Neuronal stem cell (in vitro differentiated cells): ENCODE measurements at places on chromosomes 2 and 18.

GRCh38 chr2:75054296-75054695, 95.9 kb downstream of the POLE4 start:
- DNase-seq, result no peak

DNA sequence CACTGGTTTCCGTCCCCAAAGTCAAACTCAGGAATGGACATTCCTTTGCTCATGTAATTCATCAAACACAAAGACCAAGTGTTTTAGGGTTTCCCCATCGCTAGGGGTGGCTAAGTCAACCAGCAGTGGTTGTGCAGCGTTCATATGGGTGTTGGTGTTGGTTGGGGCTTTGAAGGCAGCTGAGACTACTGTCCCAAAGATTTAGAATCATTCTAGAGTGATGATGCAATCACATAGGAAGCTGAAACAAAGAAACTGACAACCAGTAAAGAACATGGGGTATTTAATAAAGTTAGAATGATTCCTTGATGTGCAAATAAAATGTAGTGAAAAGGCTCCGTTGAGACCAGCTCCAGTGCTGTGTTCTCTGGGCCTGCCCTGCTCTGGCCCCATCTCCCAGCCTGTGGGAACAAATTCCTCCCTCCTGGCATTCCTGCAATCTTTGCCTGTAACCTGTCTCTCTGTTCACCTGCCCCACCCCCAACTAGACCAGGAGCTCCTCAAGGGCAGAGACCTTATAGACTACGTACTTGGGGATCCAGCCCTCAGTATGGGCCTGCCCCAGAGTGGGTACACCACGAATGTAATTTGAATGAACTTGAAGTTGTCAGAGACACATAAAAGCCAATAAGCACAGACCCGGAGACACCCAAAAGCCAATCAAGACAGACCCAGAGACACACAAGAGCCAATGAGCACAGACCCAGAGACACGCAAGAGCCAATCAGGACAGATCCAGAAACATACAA, 191.7 kb upstream of the TWIST2 start:
- DNase-seq, result no peak

DNA sequence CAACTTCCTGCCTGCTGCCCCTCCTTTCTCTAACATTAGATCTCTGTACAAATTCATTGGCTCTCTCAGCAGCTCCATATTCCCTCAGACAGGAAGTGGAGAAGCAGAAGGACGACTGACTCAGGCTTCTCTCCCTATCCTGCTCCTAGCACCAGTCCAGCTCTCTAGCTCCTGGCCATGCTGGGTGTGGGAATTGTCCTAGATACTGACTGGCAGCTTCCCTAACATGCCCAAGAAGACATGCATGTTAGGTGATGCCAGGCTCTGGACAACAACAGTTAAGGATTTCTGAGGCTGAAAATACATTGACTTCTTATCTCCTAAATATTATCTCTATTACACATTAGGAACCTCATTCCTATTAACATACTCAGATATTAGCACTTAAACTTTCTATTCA, 292.9 kb downstream of the IKZF2 start:
- DNase-seq, result no peak

GRCh38 chr2:130342020-130342532, 621 bp upstream of the IMP4 start:
- DNase-seq, result peak; percentile 89

DNA sequence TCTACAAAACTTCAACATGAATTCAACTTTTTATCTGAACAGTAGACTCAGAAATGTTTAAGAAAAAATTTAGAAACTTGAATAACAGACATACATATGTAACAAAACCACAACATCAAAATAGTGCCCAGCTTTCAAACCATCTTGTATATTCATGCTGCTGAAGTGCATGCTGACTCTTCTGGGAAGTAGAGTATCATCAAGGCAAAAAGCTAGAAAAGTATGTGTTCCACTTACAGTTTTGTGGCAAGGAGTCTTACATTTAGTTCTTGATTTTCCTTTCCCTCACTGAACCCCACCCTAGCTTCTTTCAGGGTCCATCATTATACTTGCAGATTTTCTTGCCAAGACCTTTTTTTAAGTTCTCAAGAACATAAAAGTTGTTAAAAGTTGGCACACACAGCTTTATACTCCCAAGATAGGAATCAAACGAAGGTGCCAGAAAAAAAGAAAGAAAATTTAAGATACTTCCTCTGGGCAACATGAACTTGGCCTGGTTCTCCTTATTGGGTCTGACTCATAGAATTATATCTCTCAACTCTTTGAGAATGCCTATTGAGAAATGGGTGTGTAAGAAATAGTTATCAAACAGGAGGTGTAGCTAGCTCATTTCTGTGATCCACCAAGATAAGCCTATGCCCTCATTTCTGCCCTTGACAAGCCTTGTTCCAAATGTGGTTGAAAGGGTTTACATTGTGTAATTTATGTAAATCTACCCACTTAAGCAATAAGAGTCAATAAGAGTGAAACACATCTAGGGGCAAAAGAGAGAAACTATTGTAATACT, 667.6 kb upstream of the ACVR2A start:
- DNase-seq, result no peak

- no peak for DNase-seq
Observed at GRCh38 chr2:233384811-233385488, 30.7 kb downstream of the DGKD start.
